Activated T-cell treated with anti-CD3 and anti-CD28 coated beads, Interleukin-2, amount 50 U/mL, for 24 hours (primary cell): ENCODE measurements at places on chromosomes 11 and 22.
A peak's percentile ranks its signal among the peaks of the same experiment; 100 is the strongest.

DNA sequence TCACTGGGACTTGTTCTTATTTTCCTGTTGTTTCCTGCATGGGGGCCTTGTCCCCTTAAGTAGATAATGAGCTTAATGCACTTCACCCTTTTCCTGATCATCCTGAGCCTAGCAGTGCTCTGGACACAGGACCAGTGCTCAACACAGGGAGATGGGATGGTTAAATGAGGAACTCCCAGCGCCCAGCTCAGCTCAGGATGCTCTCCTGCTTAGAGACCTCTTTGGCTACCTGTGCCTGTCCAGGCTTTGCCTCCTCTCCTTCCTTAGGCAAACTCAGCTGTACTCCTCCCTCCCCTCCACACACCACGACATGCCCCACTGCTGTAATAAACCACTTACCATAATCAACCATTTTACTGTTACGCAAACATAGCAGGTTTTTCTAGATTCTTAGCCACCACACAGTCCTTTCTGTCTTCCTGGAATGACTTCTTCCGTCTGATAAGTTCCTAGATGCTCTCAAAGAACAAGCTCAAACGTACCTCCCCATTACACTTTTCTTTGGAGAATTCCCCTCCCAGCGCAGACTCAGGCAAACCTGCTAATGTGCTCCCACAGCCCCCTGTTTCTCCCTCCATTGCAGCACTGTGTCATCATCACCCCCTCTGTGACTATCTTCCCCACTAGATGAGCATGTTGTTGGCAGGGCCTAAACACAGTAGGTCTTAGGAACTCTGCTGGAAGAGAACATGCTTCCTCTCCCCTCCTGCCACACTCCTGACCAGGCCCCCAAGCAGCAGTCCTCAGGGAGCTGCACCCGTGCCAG, 113.6 kb downstream of the MICAL2 start:
- no peak for DNase-seq

GRCh38 chr11:14642873-14643696, 519 bp upstream of the PDE3B start:
- DNase-seq, result no peak

GRCh38 chr11:101428918-101429317, 154.9 kb downstream of the TRPC6 start:
- DNase-seq, result no peak

DNA sequence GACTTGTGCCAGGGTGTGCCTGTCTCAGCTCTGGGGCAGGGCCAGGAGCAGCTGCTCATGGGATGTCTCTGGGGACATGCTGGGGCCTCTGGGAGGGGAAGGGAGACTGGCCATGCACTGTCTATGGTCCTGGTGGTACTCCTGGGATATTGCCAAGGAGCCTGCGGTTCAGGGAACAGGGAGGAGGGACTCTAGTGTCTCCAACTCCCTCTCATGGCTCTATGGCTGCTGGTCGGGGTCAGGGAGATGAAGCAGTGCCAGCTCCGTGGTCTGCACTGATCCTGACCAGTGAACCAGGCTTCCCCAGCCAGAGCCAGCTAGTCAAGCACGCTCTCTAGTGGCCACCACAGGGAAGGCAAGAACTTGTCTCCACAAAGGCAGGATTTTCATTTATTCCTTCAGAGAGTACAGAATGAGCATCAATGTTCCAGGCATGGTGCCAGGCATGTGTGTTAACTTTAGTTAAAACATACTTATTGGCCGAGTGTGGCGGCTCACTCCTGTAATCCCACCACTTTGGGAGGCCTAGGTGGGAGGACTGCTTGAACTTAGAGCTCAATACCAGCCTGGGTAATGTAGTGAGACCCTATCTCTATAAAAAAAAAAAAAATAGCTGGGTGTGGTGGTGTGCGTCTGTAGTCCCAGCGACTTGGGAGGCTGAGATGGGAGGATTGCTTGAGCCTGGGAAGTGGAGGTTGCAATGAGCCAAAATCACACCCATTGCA, 2.5 kb upstream of the BEST1 start:
- DNase-seq, result peak; percentile 74

DNA sequence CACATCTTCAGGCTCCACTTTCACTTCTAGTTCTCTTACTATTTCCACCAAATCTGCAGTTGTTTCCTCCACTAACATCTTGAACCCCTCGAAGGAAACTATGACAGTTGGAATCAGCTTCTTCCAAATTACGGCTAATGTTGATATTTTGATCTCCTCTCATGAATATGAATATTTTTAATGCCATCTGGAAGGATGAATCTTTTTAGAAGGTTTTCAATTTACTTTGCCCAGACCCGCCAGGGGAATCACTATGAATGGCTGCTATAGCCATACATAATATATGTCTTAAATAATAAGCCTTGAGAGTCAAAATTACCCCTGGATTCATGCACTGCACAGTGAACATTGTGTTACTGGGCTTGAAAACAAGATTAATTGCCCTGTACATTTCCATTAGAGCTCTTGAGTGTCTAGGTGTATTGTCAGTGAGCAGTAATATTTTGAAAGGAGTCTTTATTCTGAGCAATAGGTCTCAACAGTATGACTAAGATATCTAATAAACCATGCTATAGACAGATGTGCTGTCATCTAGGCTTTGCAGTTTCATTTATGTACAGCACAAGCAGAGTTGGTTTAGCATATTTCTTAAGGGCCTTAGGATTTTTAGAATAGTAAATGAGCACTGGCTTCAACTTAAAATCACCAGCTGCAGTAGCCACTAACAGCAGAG, 48.3 kb upstream of the LRRC55 start:
- no peak for DNase-seq

DNA sequence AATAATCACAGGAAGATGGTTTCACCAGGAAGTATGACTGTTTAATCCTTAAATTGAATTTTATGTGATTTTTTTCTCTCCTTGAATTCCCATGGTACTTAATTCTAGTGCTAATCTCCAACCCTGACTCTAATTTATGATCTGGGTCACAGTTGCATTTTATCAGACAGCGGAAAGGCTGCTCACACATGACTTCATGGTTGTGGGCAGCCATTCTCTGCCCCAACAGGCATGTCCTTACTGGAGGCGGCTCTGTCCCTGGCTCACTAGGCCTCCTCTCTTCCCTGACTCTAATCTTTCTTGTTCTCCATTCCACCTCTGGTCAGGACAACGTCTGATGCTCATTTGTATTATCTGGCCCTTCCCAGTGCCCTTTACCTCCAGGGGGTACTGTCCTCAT, 184.4 kb downstream of the CHST1 start:
- no peak for DNase-seq

GRCh38 chr22:19179497-19180048, 1.0 kb upstream of the SLC25A1 start:
- DNase-seq, result no peak

DNA sequence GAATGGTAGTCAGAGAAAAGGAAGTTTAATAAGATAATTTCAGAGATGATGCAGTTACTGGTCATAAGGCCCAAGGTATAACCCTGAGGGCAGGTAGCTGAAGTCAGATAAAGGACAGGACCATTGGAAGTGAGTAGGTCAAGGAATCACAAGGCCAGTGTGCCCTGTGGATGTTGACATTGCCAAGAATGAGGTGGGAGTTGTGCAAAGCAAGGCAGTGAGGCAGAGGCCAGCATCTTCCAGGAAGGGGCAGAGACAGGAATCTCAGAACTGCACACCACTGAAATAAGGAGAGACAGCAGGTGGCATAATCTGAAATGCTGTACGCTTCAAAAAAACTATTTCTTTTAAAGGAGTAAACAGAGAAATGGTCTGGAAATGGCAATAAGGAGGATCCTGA, 61.4 kb downstream of the ABTB2 start:
- no peak for DNase-seq

GRCh38 chr11:14357881-14358728, 878 bp downstream of the RRAS2 start:
- DNase-seq, result peak; percentile 68

GRCh38 chr11:27642954-27643353, 57.3 kb downstream of the BDNF start:
- DNase-seq, result no peak

DNA sequence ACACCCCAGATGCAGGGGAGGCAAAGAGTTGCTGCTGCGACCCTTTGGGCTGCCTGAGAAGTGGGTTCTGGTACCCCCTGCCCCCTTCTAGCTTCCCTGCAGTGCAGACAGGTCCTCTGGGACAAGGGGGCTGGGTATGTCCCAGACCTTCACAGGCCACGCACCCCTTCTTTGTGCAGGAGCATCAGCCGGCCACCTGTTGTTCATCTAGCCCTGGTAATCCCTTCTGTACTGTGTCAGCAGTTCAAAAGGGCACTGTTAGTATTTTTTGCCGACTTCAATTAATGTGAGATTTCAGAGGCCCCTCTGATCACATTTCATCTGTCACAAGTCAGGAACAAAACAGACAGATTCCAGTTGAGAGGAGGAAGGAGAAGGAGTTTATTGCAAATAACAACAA, 49.9 kb downstream of the ALX4 start:
- no peak for DNase-seq

GRCh38 chr22:17228725-17229126, 9.5 kb upstream of the ADA2 start:
- no peak for DNase-seq

DNA sequence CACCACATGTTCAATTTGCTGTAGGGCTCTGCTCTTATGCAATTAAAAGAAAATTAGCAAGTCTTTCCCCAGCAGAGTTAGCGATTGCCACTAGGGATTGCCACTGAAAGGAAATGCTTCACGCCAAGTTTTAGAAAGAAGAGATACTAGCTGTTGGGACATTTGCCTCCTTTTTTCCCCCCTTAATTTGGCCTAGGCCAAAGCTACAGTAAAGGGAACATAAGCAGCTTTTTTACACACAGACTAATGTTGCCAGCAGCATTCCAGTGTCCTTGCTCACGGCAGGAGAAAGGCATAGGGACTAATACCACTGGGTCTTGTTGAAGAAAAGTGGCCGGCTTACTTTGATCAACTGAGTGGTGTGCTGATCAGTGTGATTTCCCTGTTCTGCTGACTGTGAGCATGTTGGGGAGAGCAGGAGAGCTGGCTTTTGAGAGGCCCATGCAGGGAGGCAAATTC, 71.2 kb downstream of the PHF21A start:
- no peak for DNase-seq

DNA sequence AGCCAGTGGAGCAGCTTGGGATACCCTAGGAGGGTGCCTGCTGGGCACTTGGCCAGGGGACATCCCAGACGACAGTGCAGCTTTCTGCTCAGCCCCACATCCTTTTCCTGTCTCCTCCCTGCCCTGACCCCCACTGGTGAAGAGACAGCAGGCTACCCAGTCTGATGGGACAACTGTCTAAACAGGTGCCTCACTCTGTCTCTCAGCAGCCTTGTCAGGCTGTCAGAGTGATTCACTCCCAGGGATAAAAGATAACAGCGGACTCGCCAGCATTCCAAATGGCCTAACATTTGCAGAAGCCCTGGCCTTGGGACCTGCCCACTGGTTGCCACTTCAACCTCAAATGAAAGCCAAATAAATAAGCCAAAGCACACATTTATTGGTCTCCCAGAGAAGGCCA, 318.6 kb upstream of the PLET1 start:
- DNase-seq, result no peak

GRCh38 chr11:134785660-134786284, 373.7 kb upstream of the B3GAT1 start:
- no peak for DNase-seq

GRCh38 chr11:96969251-96969650, 579.4 kb downstream of the JRKL start:
- DNase-seq, result no peak

- no peak for DNase-seq
Measured at GRCh38 chr22:24128631-24129262, 52.5 kb upstream of the SUSD2 start.

DNA sequence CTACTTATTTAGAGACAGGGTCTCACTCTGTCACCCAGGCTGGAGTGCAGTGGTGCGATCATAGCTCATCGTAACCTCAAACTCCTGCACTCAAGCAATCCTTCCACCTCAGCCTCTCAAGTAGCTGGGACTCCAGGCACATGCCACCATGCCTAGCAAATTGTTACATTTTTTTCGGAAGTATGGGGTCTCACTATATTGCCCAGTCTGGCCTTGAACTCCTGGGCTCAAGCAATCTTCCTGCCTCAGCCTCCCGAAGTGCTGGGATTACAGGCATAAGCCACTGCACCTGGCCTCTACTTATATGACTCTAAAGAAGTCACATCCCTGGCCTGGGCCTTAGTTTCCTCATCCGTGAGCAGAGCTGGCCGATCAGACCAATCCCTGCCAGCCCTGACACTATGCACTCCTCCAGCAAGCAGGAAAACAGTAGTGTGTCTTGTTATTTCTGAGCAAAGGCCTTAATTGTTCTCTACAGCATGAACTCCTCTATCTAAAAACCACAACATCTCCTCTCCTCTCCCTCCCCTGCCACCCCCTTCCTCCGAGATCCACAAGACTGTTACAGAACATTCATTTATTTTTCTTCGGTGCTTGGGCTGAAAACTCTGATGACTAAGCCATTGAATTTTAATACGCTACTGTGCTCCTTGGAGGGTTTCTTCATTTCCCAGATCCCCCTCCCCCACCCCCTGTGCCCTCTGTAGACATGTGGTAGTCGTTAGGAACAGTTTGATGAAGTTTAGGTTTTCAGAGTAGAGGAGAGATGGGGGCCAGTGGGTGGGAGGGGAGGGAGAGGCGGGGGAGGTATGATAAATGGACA, 91.5 kb downstream of the ABTB2 start:
- no peak for DNase-seq

GRCh38 chr11:34809191-34810106, 106.7 kb downstream of the APIP start:
- no peak for DNase-seq

DNA sequence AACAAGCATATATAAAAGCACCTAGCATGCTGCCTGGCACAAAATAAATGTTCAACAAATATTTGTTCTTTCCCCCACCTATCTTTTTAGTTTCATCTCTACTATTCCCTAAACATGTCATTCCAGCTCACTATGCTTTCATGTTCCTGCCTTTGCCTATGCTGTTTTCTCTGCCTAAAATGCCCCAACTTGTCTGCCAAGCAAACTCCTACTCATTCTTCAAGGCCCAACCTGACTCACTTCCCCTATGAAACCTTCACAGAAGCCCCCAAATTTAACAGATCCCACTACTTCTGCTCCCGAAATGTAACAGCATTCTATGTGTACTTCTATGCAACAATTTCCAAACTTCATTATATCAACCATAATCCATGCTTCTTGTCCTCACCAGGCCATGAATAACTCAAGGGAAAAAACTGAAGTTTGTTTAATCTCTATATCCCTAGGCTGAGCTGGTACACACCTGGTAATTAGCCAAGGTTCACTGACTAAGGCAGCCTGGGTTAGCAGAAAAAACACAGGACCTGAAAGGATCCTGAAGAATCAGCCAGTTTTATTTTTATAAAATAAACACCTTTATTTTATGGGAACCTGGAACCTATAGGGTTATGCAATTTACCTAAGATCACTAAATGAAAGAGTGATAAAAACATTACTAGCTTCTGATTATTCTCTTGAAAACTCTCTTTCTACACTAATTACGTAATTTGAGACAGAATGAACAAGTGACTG, 72.2 kb downstream of the PAK1 start:
- DNase-seq, result no peak

DNA sequence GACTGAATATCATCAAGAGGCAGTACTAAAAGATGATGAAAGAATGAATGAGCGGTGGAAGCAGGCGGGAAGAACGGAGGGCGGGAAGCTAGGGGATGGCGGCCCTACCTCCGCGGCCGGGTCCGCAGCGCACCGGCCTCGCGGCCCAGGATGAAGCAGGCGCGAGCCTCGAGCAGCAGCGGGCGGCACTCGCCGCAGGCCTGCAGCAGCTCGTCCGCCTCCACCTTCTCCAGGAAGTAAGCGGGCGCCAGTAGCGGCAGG, 3.4 kb downstream of the KLHL35 start:
- DNase-seq, result no peak

- DNase-seq, result no peak
Measured at GRCh38 chr11:34213366-34213765, 107.9 kb downstream of the NAT10 start.
